ENCODE measurements at places on chromosomes 2 and 18.

DNA sequence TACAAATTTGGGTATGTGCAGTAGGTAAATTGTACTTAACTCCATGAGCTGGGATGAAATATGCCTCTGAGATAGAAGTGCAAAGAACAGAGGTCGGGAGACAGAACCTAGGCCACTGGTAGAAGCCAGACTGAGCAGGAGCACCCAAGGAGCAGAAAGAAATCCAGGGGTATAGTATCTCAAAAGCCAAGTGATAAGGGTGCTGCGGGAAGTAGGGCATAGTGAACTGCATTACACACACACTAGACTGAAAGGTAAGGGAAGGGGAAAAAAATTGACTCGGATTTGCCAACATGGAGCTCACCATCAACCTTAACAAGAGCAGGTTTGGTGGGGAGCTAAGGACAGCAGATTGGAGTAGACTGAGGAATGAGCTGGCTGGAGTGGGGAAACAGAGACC is 89.3 kb upstream of the TMEM247 start:
- DNase-seq, result no peak

DNA sequence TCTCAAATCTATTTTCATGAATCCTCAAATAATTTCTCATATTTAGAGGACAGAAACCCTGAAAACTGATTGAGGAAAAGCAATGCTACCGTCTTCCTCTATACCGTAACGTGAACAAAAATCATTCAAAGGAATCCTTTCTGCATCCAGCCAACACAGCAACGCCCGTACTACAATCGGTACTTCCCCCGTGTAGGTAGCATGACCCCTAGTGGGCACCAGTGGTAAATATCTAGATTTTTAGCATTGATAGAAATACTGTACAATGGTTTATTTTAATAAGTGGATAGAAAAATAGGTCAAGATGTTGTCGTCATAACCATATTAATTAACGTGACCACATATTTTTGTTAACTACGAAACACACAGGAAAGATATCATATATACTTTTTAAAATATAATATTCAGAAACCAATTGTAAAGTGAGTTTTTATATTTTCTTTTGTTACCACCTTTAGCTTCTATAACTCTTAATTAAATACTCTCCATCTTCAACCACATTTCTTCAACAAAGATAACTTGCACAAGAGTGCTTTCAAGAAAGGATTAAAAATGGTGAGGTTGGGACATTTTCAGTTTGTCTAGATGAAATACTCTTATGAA is 194.1 kb downstream of the SS18 start:
- no peak for DNase-seq

- no peak for DNase-seq
Observed at GRCh38 chr18:27447451-27447881, 262.4 kb upstream of the CHST9 start.

DNA sequence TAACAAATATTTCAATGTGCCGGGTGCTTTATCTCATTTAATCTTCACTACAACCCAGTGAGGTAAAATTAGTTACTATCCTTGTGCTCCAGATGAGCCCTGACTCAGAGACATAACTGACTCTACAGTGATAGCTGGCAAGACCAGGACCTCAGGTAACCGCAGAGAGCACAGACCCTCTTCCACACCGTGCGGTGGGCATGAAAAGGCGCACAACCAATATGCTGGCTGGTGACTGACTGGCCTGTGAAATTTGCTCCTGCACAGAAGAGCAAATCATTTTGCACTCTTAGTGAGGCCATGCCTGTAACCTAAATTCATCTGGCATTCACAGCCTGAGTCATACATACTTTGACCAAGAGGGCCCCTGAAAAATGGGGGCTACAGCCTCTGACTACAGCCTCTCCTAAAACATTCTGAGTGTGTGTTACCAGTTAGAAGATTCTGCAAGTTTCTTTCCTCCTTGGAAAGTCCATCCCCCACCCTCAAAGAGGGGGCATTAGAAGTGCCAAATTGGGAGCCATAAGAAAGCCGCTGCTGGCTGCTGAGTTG is 22.4 kb upstream of the MSGN1 start:
- DNase-seq, result no peak

- DNase-seq, result peak; percentile 21
Observed at GRCh38 chr2:15588329-15588919, 3.2 kb upstream of the DDX1 start.

GRCh38 chr18:11021477-11021876 is 127.9 kb downstream of the PIEZO2 start:
- DNase-seq, result no peak

DNA sequence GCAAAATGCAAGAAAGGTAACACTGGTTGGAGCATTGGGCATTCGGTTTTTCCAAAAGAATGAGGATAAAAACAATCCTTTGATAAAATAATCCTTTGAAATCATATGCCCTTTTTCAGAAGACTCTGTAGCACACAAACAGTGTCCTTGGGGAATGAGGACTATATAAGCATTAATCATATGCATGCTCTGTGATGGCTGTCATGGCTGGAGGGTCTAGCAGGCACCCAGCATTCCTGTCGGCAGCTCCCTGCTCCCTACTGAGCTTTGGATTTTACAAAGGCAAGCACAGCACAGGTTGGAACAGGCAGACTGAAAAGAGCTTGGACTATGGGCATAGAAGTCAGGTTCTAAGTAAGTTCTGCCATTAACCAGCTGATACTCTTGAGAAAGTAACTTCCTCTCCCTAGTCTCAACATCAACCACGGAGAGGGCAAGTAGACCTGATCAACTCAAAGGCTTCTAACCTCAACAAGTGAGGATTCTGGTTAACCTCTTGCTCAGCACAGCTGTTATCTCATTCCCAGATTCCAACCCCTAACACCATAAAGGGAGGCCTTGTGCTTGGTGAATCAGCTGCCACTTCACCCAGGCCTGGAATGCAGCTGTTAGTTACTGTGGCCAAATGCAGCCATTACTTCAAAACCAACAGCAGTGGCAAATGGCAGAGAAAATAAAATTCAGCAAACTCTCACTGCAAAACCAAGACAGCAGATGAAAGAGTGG is 29.5 kb downstream of the GALNT14 start:
- no peak for DNase-seq

GRCh38 chr18:42446195-42446594 is 491.2 kb downstream of the PIK3C3 start:
- no peak for DNase-seq

DNA sequence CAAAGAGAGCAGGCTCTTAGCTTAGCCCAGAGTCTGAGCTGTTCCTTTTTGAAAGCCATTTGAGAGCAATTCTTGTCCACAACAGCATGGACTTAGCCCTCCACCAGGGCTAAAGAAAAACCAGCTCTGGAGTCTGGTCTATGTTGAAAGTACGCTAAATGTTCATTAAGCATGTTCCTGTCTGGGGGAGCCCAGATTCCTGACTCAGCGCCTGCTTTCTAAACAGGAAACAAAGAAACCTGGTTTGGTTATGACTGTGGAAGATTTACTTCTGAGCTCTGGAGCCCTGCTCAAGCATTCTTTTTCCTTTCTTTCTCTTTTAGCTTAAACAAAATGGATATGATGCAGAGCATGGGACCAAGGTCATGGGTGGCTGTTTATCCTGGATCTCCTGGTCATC is 279.8 kb downstream of the RBM43 start:
- DNase-seq, result no peak

- DNase-seq, result no peak
Observed at GRCh38 chr2:176109192-176109901, 2.3 kb downstream of the HOXD11 start.

GRCh38 chr2:172084395-172084644 is 987 bp upstream of the DLX1 start:
- no peak for DNase-seq

DNA sequence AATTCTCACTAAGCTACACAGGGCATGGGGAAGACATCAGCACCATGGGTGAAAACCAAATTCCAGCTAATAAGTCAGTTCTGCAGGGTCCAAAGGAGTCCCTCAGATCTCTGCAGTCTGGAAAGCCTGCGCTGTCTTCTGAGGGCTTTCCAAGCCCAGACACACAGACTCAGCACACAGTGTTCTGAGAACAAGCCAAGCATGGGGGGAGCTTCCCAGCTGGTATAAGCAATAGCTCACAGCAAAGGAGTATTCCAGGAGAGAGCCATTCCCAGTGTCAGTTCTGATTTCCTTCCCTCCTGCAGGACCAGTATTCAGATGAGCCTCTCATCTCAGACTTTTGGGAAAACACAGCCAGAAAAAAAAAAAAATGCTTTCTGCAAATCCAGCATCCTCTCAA is 370.8 kb downstream of the TNS1 start:
- DNase-seq, result no peak

- DNase-seq, result no peak
Observed at GRCh38 chr2:4951368-4951767, 740.8 kb upstream of the SOX11 start.

- DNase-seq, result no peak
Observed at GRCh38 chr2:240278661-240279060, 138.2 kb upstream of the OTOS start.

DNA sequence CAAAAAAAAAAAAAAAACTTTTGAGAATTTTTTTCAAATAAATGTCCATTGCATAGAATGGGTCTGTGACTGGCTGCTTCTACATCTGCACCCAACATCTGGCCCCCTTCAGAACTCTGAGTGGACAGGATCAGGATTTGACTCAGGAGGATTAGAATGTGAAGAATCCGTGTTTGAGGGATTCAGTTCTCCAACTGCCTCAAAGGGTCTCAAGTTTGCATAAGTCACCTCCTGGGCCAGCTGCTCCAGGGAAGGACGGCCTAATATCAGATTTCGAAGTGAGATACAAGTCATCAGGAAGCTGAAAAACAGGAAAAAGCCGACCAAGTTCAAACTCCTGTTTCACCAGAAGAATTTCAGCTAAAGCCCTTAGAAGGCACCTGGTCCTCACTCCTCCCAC is 10.9 kb downstream of the MAT2A start:
- DNase-seq, result no peak

GRCh38 chr2:128799730-128800129 is 481.1 kb upstream of the HS6ST1 start:
- DNase-seq, result no peak

DNA sequence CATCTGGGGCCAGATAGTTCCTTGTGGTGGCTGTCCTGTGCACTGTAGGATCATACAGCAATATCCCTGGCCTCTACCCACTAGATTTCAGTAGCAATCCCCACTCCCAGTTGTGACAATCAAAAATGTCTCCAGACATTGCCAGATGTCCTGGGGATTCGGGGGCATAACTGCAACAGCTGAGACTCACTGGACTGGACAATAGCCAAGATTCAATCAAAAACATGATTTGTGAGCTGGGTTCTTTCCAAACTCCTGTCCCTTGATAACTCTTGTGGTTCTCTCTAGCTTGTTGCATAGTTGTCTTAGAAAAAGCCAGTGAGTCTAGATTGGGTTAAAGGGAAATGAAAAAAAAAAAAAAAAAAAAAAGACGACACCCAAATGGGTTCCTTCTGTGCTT is 293.4 kb downstream of the CELF4 start:
- no peak for DNase-seq

DNA sequence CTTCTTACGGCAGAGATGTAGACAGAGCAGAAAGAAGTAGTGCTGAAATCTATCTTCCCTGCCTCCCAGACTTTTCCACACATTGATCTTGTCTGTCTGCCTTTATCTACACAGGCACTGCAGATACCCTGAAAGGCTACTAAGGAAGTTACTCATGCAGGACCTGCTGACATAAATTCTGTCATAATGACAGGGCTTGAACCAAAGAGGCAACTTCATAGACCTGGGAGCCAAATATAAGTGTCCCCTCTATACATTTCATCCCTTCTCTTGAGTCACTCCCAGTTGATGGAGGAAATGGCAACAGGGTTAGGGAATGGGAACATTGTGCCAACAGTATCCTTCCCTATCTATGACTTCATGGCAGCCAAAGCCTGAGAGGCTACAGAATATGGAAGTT is 157.5 kb downstream of the TNS1 start:
- no peak for DNase-seq

- no peak for DNase-seq
Observed at GRCh38 chr2:151808258-151809072, 19.8 kb downstream of the ARL5A start.

GRCh38 chr2:153455861-153456260 is 22.7 kb downstream of the RPRM start:
- DNase-seq, result no peak

GRCh38 chr2:39523308-39524044 is 86.4 kb upstream of the MAP4K3 start:
- DNase-seq, result no peak

DNA sequence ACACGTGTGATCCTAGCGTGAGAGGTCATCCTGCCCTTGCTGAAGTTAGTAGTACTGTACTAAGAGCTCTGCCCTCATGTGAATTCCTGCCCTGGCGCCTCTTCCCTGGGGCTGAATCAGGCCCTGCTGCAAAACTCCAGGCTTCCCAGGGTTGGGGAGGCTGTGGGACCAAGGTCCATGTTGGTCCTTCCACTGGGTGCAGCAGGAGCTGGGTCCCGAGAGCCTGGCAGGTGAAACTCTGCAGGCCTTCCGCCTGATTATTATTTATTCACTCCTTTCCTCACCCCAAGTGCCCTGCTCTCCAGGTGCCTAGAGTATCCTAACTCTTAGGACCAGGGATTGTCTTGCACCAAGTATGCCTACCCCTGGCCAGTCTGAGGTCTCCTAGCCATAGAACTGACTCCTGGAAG is 5.3 kb upstream of the CNNM3 start:
- DNase-seq, result no peak

GRCh38 chr2:75569546-75569945 is 8.8 kb upstream of the EVA1A start:
- DNase-seq, result no peak

DNA sequence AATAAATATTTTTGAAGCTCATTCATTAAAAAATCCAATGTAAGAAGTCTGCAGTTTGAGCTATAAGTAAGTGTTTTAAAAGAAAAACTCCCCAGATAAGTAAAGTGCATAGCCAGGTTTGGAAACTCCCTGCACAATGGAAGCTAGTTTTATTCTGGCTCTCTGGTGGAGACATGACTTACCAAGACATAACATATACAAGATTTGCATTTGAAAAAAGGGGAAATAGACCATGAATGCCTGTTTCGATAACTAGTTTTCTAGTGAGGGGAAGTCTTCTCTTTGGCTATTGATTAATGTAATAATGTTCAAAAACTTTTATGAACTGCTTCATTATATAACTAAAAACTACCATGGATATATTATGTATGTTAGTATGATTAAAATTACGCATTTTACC is 435.2 kb downstream of the ARHGAP15 start:
- no peak for DNase-seq

DNA sequence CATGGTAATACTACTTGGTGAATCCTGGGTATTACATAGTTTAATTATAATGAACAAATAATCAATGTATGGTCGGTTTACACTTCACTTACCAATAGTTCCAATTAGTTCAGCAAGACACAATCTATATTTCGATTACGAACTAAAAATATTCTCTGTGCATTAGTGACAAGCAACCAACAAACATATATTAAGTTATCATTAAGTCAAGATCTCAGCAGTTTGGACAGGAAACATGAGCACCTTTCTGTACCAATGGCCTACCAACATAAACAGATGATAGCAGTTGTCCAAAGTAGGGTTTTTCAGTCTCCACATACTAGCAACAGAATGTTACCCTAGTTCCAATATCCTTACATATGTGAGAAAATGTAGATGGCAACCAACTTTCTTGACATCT is 32.8 kb downstream of the RTN4 start:
- no peak for DNase-seq

GRCh38 chr2:173354073-173354581 is 545 bp upstream of the CDCA7 start:
- no peak for DNase-seq

All from nucleus accumbens (tissue), 56 donors.